T follicular helper cell (primary cell): ENCODE measurements at places on chromosomes 13 and 19.

GRCh38 chr19:47726467-47726866, 13.2 kb downstream of the EHD2 start:
- no peak for DNase-seq

DNA sequence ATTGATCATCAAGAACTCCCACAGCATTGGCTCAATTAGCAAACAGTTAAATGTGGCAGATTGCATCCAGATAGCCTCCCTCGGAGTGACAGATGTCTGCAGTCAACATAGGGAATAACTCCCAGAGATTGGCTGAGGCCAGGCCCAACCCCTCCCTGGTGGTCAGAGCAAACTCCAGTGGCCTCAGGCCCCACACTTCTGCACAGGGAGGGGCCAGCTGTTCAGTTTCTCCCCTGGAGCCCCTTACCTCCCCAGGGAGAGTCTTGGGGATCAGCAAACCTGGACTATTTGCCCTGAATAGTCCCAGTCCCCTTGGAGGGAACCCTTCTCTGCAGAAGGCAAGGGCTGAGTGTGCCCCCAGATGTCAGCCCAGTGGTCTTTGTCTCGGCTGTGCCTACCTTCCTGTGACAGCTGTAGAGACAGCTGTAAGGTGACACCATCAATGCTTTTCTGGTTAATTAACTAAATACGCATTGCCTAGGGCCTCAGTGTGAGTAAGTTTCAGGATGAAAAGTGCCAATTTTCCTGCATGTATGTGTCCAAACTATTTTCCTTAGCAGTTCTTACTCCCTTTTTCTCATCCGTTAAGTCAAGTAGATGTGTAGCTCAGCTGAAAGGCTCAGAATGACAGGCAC, 102.7 kb upstream of the UQCRFS1 start:
- no peak for DNase-seq

- no peak for DNase-seq
Measured at GRCh38 chr13:112928020-112928971, 40.7 kb upstream of the MCF2L start.

- no peak for DNase-seq
Measured at GRCh38 chr19:2236064-2236313, 140 bp downstream of the PLEKHJ1 start.

DNA sequence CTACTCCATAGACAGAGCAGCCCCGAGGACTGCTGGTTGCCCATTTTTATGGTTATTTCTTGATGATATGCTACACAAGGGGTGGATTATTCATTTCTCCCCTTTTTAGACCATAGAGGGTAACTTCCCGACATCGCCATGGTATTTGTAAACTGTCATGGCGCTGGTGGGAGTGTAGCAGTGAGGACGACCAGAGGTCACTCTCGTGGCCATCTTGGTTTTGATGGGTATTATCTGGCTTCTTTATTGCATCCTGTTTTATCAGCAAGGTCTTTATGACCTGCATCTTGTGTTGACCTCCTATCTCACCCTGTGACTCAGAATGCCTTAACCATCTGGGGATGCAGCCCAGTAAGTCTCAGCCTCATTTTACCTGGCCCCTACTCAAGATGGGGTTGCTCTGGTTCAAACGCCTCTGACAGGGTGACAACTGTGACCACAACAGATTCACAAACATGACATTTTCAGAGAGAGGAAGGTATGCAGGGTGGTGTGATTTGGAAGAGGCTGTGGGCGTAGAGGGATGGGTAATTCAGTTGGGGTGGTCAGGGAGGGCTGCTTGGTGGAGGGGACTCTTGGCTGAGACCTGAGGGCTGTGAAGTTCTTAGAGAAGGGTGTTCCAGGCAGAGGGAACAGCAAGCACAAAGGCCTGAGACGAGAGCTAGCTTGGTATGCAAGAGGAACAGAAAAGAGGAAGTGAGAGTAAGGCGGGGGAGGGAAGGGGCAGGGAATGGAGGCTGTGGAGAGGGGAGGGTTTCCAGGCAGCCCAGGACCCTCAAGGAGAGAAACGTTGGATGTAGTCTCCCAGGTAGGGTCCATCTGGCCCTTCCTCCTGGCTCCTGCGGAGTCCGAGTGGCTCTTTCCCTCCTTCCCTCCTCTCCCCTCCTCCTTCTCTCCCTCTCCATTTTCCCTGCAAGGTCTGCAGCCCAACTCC, 23.5 kb downstream of the FAM187B start:
- DNase-seq = no peak

DNA sequence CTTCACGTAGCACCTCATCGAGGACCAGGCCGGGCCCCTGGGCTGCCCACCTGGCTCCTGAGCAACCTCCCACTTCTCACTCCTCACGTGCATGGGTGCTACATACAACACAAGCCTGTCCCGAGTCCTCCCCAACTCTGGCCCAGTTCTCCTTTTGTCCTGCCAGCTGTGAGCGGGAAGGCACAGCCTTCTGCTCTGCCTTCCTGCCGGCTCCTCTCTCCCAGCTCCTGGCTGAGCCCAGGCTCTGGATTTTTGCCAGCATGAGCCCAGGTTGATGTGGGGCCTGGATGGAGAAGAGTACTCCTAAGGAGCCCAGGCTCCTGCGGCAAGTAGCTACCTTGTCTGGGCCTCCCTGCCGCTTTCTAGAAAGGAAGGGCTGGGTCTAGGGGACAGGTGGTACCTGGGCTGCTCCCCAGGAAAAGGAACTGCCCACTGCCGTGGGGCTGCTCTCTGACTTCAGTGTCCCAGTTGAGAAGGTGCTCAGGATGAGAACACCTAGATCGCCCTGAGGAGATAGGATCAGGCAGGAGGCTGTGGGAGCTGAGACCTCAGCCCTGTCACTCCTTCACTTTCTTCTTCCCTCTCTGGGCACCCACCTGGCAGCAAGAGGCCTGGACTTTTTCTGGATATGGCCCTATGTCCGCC, 23.6 kb downstream of the LYL1 start:
- no peak for DNase-seq

DNA sequence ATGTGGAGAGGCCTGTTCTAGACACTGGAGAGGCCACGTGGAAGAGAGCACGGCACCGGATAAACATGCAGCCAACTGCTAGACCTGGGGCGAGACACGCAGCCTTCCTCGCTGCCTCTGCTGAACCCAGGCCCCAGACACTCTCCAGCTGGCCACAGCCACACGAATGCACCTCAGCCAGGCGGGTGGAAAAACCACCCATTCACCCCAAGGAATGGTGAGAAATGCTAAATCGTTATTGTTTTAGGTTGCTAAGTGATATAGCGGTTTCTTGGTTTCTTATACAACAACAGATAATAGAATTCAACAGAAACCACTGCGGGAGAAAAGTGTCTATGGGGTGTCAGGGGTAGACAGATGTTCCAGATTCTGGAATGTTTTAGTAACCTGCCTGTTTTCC, 52.5 kb downstream of the STK24 start:
- no peak for DNase-seq

GRCh38 chr19:47445937-47446402, 25.7 kb downstream of the SLC8A2 start:
- peak; percentile 58 for DNase-seq

GRCh38 chr13:71090990-71091389, 776.0 kb downstream of the DACH1 start:
- no peak for DNase-seq

DNA sequence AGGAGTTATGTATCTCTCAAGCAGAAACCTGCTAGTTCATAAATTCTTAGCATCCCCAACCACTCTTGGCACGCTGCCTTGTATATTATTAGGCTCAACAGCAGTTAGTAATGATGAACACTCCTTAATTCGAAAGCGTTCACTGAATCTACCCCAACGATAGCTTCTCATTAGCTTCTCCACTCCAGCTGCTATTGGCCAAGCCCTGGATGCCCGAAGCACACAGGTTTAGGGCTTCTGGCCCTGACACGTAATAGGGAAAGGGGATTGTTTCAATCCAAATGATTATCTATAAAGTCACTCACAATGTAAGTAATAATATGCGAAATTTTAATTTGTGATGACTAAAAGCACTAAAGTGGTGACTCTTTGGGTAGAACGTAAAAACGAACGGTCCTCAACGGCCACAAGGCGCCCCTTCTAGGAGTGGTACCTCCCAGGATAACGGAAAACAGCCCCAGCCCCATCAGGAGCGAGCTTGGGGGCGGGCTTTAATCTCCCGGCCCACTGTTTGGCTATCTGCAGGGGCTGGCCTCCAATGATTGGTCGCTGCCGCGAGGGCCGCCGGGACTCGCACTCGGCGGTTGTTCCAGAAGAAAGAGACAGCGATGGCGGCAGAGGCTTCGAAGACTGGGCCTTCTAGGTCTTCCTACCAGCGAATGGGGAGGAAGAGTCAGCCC, at the start of gene RNF17:
TSS of gene RNF17 (plus strand) at position 574 of the 680 bp plus-strand sequence. CDS start at position 609, 35 bp downstream.
- no peak for DNase-seq

- no peak for DNase-seq
Measured at GRCh38 chr13:90230311-90230710, 1117.2 kb upstream of the MIR17HG start.

DNA sequence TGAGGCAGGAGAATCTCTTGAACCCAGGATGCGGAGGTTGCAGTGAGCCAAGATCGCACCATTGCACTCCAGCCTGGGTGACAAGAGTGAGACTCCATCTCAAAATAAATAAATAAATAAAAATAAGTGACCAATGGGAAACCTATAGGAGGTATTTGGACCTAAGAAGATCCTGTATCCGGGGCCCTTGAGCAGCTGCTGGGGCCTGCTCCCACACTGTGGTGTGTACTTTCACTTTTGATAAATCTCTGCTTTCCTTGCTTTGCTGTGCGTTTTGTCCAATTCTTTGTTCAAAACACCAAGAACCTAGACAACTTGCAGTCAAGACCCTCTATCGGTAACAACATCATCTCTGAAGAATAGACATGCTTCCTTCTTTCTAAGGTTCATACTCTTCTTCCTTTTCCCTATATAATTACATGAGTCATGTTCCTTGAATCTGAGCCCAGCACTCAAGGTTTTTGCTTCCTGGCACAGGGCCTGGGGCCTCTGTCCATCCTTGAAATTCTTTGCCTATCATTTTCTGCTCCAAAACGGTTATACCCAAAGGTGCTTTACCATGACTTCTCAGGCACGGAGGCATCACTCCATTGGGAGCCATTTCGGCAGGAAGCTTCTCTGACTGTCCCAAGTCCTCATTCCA, 14.2 kb upstream of the PNMA8C start:
- DNase-seq = no peak

GRCh38 chr13:112521073-112521685, 66.8 kb downstream of the TUBGCP3 start:
- no peak for DNase-seq

GRCh38 chr19:29833614-29834261, 21.9 kb downstream of the CCNE1 start:
- DNase-seq = no peak

DNA sequence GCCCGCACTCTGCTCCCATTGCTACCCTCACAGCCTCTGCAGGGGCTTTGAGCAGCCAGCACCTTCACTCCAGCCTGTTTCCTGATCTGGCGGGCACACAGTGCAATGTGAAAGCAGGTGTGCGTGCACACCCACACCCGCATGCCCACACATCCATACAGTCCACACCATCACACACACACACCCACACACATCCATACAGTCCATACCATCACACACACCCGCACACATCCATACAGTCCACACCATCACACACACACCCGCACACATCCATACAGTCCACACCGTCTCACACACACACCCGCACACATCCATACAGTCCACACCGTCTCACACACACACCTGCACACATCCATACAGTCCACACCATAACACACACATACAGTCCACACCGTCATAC, 28.0 kb downstream of the PIAS4 start:
- no peak for DNase-seq

DNA sequence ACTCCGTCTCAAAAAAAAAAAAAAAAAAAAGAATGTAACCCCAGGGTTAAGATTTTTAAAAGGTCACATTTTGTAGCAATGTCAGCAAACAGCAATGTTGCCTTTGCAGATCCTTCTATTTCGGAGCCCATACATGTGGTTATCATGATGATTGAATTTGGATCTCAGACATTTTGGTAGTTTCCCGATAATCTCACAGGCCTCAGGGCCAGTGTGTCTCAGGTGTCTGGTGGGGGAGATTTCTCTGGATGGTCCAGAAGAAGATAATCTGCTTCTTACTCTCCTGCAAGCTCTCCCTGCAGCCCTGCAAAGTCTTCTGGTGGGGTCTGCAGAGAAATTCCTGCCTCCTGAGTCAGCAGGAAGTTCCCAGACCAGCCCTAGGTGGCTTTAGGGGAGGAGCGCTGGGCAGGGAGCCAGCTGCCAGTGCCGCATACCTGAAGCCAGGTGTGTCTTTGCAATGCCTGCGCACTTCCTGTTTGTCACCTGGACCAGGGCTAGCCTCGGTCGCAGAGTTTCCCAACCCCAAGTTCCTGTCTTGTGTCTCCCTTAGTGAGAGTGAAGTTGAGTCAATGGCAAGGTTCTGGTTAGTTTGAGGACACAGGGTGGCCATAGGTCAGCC, 1.4 kb downstream of the SH2D3A start:
- no peak for DNase-seq

GRCh38 chr13:87998081-87998480, 326.9 kb downstream of the SLITRK5 start:
- DNase-seq = no peak

- DNase-seq = no peak
Measured at GRCh38 chr13:56501750-56502149, 639.0 kb upstream of the PRR20A start.

GRCh38 chr13:75391432-75392100, 90.4 kb downstream of the TBC1D4 start:
- DNase-seq = no peak

DNA sequence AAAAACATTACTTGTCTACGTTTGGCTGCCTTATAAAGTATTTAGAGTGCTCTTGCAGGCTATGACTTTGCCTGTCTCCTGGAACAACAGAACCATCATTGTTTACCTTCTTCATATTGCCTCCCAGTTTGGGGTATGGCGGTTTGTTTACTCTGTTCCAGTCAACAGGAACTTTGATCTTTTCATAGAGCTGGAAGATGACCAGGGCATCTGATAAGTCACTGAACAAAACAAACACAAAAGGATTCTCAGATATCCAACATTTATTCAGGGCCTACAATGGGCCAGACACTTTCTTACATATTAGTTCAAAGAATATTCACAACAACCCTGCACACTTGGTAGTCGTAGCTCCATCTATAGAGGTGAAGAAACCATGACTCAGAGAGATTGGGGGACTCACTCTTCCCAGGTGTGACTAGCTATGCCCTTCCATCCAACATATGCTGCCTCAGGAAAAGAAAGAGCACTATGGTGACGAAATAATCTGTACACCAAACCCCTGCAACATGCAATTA, 38.4 kb upstream of the CPB2 start:
- no peak for DNase-seq

GRCh38 chr13:106558527-106558926, 9.4 kb downstream of the ARGLU1 start:
- no peak for DNase-seq

GRCh38 chr19:11321191-11322126, 18.0 kb downstream of the RAB3D start:
- no peak for DNase-seq

- no peak for DNase-seq
Measured at GRCh38 chr13:43243711-43244110, 220.3 kb downstream of the DNAJC15 start.
